Activated CD4-positive, alpha-beta T cell treated with anti-CD3 and anti-CD28 coated beads, Interleukin-2, amount 50 U/mL, for 16 hours (primary cell): ENCODE measurements at places on chromosomes 12 and 14.
A peak's percentile ranks its signal among the peaks of the same experiment; 100 is the strongest.

DNA sequence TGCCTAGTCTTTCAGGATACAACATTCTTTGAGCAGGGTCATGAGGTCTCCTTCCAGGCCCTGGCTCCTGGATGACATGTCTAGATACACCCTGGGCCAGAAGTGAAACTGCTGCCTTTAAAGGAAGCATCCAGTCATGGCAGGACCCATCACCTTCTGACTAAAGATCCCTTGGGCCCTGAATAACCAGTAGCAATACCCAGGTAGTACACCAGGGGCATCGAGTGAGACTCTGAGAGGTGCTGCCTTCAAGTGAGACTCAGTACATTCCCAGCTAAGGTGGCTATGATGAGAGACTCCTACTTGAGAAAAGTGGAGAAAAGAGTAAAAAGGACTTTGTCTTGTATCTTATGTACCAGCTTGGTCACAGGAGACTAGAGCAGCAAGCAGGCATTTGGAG is 23.5 kb downstream of the OR6C68 start:
- peak; percentile 1 for DNase-seq

- no peak for DNase-seq
These were observed 168.6 kb downstream of the PRKCH start for GRCh38 chr14:61489932-61490331.

GRCh38 chr12:12349711-12350665 is at the start of gene MANSC1:
TSS of gene MANSC1 (minus strand) at chr12:12350242. CDS start at chr12:12343314, 6,928 bp downstream.
- peak; percentile 50 for DNase-seq

DNA sequence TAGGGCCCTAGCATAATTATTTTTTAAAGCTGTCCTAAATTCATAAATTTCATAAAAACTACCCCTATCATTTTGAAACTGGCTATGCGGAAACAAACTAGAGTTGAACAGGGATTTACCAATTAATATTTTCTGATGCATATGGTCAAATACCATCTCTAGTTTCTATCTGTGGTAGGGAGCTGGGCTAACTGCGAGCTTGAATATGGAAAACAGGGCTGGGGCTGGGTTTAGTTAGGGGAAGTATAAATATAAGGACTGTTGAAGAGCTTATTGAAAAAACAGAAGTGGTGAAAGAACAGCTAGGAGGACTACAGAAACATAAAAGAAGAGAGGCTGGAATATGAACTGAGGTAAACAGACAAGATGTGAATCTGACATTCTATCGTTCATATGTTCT is 91.8 kb downstream of the SLC38A1 start:
- DNase-seq, result no peak

- DNase-seq, result no peak
These were observed 1040.4 kb downstream of the FLRT2 start for GRCh38 chr14:86570371-86570770.

- no peak for DNase-seq
These were observed 592 bp downstream of the KRT7 start for GRCh38 chr12:52233462-52234207.
